ENCODE measurements at places on chromosomes 16 and 17.

DNA sequence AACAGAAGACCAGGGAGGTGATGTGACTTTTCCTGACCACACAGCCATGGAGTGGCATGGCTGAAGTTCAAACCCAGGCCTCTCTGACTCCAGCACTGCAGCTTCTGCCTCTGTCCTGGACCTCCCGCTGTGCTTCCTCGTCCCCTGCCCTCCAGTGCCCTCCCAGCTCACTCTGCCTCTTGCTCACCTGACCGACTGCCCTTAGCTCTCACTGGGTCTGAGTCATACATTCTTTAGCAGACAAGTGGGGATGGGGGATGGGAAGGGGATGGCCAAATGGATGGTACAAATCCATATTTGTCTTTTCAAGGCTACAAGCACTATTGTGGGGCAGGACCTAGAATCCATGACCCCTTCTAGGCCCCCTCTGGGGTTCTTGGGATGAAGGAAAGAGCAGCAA is 33.0 kb downstream of the PITPNM3 start:
- DNase-seq = peak; percentile 52

DNA sequence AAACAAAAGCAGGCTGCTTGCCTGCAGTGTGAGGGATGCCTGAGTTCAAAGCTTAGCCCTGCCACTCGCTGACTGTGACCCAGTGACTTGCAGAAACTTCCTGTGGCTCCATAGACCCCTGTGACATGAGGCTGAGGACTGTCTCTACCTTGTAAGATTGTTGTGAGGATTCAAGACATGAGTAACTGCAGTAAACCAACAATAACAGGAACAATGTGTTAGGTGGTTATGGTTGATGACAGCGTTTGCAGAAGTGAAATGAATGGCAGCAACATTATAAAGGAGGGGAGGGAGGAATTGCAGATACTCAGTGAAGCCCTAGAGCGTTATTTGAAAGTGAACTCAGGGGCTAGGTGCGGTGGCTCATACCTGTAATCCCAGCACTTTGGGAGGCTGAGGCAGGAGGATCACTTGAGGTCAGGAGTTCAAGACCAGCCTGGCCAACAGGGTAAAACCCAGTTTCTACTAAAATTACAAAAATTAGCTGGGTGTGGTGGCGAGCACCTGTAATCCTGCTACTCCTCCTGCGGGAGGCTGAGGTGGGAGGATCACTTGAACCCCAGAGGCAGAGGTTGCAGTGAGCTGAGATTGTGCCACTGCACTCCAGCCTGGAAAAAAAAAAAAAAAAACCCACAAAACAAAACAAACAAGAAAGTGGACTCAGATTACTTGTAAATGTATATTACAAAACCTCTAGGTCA is 33.5 kb upstream of the EMP2 start:
- DNase-seq = no peak

- DNase-seq = no peak
These were observed 7.6 kb downstream of the CYB5B start for GRCh38 chr16:69431948-69432468.

- DNase-seq = no peak
These were observed 1.4 kb upstream of the ABR start for GRCh38 chr17:1180958-1181752.

DNA sequence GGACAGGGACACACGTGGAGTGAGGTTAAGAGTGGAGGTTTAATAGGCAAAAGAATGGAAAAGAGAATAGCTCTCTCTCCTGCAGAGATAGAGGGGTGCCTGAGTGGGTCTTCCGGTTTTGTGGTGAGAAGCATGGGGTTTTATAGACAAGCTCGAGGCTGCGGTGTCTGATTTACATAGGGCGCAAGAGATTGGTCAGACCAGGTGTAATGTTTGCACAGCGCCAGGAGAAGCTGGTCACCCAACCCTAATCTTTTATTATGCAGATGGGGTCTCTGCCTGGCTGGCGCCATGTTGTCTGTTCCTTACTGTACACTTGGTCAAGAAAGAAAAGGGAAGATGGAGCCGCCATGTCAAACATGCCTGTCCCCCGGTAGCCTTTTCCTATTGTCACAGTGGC is 44.5 kb upstream of the MLYCD start:
- DNase-seq = no peak

DNA sequence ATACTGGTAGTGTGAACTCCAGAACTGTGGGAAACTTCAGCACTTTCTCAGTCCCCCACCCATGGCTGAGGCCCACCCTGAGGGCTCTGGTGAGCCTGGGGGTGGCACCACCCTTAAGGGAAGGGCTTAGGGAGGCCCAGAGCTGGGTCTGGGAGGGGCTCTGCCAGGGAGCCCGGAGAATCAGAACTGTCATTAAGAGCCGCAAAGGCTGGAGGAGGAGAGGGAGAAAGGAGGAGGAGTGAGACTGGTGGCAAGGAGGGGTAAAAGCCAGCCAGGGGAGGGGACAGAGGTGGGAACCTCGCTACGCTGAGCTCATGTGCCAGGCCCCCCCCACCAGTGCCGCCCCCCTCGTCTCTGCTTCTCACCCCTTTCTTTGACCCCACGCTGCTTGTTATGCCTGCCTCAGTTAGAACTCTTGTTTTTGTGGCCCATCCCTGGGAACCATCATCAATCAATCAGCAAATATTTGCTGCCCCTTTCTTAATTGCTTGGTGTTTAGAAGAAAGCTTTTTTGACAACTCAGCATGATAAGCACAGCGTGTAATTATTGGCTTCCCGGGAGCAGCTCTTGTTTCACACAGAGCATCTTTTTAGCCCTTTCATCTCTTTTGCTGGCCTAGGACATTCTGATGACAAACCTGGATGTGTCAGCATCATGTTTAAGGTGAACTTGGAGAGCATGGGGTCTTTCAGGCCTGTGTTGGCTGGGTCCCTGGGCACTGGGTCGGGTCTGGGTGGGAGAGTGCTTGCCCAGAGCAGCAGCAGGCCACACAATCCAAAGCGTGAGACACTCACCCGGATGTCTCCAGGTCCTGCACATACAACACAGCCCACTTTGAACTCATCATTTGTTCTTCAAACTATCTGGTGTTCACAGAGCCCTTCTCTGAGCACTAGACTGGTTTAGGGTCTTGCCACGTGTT is 77.7 kb downstream of the NETO2 start:
- no peak for DNase-seq

DNA sequence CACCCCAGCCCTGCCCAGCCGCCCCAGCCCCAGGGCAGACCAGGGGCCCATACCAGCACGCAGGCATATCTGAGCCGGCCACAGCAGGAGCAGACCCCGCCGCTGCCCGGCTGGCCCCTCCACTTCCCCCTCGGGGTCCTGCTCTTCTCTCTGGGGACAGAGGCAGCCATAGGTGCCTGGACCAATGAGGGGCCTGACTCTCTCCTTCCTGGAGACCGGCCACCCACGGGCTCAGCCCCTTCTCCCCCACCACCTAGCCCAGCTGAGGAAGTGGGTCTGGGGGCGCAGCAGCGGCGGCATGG is 3.8 kb downstream of the TMC6 start:
- no peak for DNase-seq

DNA sequence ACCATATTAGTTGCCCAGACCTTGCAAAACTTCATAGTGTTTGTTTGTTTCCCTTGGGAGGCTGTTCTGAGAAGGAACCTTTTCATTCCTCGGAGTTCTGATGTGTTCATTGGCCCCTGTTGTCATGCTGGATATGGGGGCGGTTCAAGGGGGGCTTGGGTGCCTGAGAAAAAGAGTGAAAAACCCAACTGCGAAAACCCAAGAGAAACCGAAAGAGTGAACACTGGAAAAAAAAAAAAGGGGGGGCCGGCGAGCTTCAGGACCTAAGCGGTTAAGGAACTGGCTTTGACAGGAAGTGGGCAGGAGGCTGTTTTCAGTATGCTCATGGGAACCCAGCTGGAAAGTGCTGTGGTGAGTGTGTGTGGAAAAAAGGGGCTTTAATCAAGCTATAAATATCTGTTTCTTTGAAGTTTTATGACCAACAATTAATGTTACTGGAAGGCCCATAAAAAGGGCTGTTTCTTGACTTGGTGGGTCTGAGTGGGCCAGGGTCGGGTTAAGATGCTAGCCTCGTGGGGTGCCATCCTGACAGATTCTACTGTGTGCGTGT is 510.7 kb downstream of the MAF start:
- DNase-seq = no peak

DNA sequence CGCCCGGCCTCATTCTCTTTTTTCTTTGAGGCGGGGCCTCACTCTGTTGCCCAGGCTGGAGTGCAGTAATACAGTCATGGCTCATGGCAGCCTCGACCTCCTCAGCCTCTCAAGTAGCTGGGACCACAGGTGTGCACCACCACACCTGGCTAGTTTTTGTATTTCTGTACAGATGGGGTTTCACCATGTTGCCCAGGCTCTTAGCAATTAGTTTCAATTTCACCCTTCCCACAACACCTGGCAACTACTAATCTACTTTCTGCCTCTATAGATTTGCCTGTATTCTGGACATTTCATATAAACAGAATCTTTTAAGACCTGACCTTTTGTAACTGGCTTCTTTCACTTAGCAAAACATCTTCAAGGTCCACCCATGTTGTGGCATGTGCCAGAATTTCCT is 8.0 kb upstream of the NT5M start:
- no peak for DNase-seq

DNA sequence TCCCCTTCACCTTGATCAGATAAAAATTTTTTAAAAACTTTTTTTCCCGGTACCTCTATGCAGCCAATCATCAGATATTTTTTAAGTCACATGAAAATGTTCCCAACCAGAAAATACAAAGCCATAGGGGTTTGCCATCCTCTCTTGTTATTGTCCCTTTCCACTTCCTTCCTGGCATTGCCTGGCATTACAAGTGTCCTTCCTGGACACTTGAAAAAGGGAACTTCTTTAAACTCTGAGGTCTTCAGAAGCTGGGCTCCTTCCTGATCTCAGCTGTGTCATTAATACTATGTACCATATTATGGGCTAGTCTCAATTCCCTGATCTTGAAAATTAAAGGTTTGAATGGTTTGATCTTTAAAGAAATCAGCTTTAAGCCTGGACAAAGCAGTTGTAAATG is 64.9 kb downstream of the TEX14 start:
- no peak for DNase-seq

DNA sequence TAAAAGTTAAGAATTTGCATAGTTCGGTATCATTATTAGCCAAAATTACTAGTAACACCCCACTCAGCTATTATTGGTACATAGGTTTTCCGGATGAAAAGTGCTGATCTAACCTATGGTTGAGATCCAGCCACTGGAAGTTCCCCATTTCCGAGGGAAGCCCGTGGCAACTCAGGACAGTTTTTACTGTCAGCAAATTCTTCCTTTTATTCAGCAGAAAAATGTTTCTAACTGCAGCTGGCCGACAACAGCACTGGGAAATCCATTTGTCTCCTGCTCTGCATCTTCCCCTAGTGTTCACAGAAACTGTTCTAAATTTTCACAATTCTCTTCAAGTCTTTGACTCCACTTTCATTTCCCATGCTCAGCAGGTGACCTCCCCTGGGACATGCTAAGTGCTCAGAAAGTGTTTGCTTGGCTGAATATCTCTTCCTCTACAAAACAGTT is 15.5 kb upstream of the MMD start:
- no peak for DNase-seq

DNA sequence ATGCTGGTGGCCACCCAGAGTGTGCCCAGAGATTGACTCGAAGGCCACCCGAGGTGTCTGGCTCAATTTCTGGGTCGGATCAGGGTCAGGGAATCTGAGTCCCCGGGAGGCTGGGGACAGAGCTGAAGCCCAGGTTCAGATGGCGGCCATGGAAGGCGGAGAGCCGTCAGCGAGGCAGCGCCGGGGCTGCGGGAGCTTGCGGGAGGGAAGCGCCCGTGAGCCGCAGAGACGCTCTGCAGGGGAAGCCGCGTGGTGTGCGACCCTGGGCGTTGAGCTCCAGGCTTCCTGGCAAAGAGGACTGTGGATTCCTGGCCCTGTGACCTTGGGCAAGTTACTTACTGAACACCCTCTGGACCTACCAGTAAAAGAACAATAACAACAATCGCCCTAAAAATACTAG is 518 bp upstream of the SPATA22 start:
- no peak for DNase-seq

DNA sequence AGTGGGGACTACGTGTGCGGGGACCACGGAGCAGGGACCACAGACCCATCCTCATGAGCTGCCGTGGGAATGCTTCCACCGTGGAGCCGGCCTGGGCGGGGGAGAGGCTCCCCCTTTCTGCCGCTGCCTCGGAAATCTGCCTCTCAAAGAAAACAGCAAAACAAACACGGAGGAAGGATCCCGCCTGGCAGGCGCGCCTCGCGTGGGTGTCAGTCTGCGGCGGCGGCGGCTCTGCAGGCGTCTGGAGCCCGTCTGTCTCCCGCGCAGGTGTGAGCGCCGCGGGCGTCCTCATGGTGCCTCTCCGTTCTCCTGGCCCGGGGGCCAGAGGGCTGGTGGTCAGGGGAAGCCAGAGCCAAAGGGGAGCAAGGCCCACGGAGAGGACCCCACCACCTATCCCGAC is 27.5 kb downstream of the GSE1 start:
- DNase-seq = no peak

- DNase-seq = no peak
These were observed 33.7 kb upstream of the AXIN2 start for GRCh38 chr17:65595071-65595656.

- DNase-seq = no peak
These were observed 80.1 kb downstream of the ABCC1 start for GRCh38 chr16:16029431-16030011.

DNA sequence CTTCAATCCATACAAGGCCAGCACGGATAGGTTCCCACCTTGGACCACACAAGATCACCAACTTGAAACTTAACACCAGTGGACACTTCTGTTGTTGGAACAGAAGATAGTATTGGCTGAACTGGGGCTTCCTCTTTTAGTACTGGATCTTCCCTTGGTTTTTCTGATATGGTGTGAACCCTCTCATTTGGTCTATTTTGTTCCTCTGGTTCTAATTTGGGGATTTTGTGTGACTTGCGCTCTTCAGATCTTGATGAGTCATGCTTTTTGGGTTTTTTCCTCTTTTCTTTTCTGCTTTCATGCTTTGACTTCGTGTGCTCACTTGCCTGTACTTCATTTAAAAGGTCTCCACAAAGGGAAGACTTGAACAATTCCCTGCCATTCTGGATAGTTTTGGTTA is 39.0 kb downstream of the SOST start:
- DNase-seq = no peak

GRCh38 chr17:39867880-39868553 is at the start of gene ZPBP2:
TSS of gene ZPBP2 (plus strand) at chr17:39868202. CDS start at chr17:39868355, 153 bp downstream.
- no peak for DNase-seq

DNA sequence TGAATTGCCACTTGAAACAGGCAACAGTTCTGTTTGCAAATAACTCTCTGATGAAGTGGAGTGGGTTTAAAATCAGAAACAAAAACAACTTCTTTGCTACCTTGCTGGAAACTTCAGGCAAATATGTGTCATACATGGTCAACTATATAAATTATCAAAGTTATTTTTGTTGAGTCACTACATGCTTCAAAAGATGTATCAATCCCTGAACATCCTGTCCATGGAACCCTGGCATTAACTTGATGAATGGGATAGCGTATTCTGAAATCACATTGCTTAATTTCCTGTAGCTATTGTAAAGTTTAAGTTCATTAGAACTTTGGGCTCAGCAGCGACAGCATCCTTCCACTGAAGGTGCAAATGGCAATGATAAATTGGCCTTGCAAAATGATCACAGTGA is 213.6 kb upstream of the MAF start:
- no peak for DNase-seq

GRCh38 chr17:50848039-50848438 is 12.7 kb downstream of the WFIKKN2 start:
- DNase-seq = no peak

GRCh38 chr16:89798832-89799370 is 17.5 kb downstream of the FANCA start:
- no peak for DNase-seq

- DNase-seq = no peak
These were observed 174.6 kb downstream of the CDH13 start for GRCh38 chr16:82801361-82801760.

GRCh38 chr17:34993031-34993430 is 12.7 kb downstream of the LIG3 start:
- no peak for DNase-seq
